ENCODE measurements at places on chromosomes 7 and 10.

DNA sequence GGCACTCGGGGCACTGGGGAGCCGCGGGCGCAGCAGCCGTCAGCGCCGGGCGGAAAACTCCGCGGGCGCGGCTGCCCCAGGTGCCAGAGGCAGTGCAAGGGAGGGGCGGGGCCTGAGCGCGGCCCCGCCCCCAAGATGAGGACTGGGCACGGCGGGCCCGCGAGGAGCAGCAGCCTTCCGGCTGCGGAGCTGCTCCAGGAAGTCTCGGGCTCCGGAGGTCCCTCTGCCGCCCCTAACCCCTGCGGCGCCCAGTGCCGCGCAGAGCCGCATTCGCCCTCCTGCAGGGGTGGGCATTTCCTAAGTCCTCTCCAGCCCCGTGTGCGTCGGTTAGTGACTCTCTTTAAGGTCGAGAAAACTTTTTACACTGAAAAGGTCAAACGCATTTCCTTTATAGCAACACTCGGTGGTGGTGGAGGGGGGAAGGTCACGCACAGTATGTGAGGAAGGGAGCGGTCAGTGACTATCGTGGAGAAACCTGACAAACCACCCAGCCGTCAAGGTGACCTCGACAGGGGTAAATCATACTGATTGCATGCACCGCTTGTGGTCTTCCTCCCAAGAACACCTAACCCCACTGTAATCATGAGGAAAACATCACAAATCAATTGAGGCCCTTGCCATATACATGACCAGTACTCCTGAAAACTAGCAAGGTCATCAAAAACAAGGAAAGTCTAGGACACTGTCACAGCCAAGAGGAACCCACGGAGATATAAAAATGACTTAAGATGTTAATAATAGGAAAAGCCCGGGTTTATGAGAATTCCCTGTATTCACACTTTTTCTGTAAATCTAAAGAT, at the start of gene ANXA11:
Gene ANXA11 (minus strand): TSS at position 61 of the 800 bp plus-strand sequence. CDS start 32,676 bp downstream, outside the sequence.
- DNase-seq: peak; percentile 85

GRCh38 chr10:127414024-127414423, 135.1 kb upstream of the NPS start:
- no peak for DNase-seq

GRCh38 chr10:43598446-43598845, 7.8 kb upstream of the ZNF485 start:
- DNase-seq: no peak

GRCh38 chr7:30674876-30675275, 7.4 kb downstream of the CRHR2 start:
- DNase-seq: no peak

DNA sequence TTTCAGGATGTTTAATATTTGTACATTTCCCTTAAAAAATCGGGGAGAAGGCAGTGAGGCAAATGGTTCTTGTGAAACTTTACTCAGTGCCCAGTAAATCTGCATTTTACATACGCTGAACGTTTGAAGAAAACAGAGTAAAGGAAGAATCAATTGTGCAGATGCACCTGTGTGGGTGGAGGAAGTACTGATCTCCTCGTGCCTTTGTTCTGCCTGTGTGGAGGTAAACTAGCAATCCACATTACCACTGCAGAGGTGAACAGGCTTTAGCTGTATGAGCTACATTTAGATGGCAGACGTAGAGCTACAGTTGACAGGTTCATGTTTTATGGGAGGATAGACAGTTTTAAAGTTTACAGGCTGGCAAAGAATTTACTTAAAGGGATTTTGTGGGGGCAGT, 62.7 kb upstream of the VIPR2 start:
- DNase-seq: no peak

DNA sequence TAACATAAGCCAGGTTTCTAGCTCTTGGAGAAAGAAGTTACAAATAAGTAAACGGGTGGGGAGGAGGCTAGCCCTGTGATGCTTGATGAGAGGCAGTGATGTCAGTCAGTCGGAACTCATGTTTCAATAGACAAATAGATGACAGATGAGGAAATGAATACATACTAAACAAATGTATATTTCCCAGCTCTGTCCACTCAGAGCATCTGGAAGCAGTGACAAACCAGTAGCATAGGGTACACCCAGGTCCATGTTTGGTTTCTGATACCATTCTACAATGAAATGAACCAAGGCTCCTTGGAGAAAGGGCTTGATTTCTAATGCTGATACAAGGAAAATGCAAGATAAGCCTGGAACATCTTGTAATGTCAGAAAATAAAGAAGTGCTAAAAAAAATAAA, 30.6 kb downstream of the PODXL start:
- DNase-seq: no peak

GRCh38 chr7:127776776-127777386, 124.9 kb downstream of the SND1 start:
- no peak for DNase-seq
